Hair follicular keratinocyte (primary cell): ENCODE measurements at places on chromosomes 11 and 22. TPM values are rescaled to one million over a fixed set of nuclear protein-coding genes. Genes with fewer than 3 reads are reported as not detected.

AMBRA1 gene
- 13.8 and 21.7 TPM in 2 replicates for total RNA-seq

HPX gene
- total RNA-seq, result 0.31 TPM in 1 of 2 replicates, not detected in the other

MUC5AC gene
- total RNA-seq, result not detected in 2 replicates

HORMAD2 gene
- total RNA-seq, result not detected in 2 replicates

TRIM34 gene
- total RNA-seq, result 4.9 and 6.5 TPM in 2 replicates

PLAAT2 gene
- not detected in 2 replicates for total RNA-seq

GRAP2 gene
- not detected in 2 replicates for total RNA-seq

MGAT3 gene
- not detected in 2 replicates for total RNA-seq

ASPHD2 gene
- 3.9 and 5.4 TPM in 2 replicates for total RNA-seq

SAA4 gene
- not detected in 2 replicates for total RNA-seq

SLC22A6 gene
- total RNA-seq, result not detected in 2 replicates

RASD2 gene
- total RNA-seq, result under 0.01 and 0.46 TPM in 2 replicates

UVRAG gene
- 7.1 and 7.7 TPM in 2 replicates for total RNA-seq

SCGB1A1 gene
- not detected in 2 replicates for total RNA-seq

ACTN3 gene
- not detected in 2 replicates for total RNA-seq

GUCY1A2 gene
- 0.08 TPM in 1 of 2 replicates, not detected in the other for total RNA-seq

FIBIN gene
- total RNA-seq, result 0.46 and 1.7 TPM in 2 replicates

NRXN2 gene
- total RNA-seq, result 0.04 TPM in 1 of 2 replicates, not detected in the other
